ENCODE measurements at places on chromosomes 3 and 15.

GRCh38 chr3:194396539-194396858, 2.6 kb downstream of the GP5 start:
- DNase-seq, result no peak

- peak; percentile 40 for DNase-seq
Observed at GRCh38 chr15:69164807-69165636, 4.6 kb downstream of the GLCE start.

GRCh38 chr3:51391566-51392354, 675 bp downstream of the RBM15B start:
- peak; percentile 43 for DNase-seq

- peak; percentile 78 for DNase-seq
Observed at GRCh38 chr15:66619152-66619903, 53.5 kb upstream of the LCTL start.

GRCh38 chr3:73007992-73008712, 11.5 kb downstream of the PPP4R2 start:
- DNase-seq, result no peak

GRCh38 chr3:13492048-13492447, 11.9 kb downstream of the HDAC11 start:
- no peak for DNase-seq

- DNase-seq, result peak; percentile 81
Observed at GRCh38 chr3:59677747-59678702, 628.2 kb upstream of the CFAP20DC start.

- DNase-seq, result no peak
Observed at GRCh38 chr3:16770792-16771191, 114.0 kb upstream of the PLCL2 start.

Data from NCI-H69 (cell line).